ENCODE measurements at places on chromosomes 7 and 10.

GRCh38 chr7:142451296-142451695 lies 193.4 kb upstream of the PRSS58 start:
- no peak for DNase-seq

DNA sequence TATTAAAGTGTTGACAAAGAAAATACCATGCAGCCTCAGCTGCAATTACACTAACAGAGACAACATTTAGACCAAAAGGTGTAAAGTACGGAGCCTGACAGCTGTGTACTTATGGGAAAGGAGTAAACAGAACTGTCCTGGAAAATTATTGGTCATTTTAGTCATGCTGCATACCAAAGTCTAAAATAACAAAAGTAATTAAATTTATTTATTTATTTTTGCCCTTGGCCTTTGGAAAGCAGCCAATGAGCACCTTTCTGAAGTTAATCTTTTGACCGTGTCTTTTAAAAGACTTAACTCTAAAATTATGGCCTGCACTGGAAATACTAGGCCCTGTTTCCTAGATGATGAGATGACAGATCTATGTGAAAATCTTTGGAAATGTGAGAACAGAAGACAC lies 597.6 kb downstream of the NXPH1 start:
- no peak for DNase-seq

DNA sequence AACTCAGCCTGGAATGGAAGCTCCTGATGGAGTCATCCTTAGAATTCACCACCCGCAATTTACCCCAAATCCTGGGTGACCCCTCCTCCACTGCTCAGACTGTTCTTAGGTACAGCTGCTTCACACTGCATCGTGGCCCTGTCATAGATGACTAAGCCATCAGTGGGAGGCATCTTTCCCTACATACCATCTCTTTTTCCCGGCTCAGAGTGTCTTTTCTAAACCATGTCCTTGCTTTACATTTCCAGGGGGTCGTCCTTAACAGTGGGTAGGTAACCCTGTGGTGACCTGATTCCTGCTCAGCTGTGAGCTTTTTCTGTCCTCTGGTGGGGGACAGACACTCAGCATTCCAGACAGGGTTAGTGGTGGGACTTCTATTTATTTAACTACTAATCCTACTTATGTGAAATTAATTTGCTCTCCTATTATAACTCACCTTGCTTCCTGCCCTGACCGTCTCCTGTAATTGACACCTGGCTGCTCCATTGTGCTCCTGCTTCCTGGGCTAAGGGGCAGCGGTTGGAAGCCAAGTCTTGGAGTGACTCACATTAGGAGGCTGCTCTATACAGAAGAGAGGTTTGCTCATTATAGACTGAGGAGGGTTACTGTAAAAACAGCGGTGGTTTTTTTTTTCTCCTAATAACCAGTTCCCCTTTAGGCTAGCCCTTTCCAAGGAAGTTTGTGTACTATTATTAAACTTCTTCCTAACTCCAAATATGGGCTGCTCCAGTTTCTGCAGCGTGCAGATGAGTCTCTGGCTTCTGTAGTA lies 40.6 kb downstream of the PYROXD2 start:
- peak; percentile 86 for DNase-seq

DNA sequence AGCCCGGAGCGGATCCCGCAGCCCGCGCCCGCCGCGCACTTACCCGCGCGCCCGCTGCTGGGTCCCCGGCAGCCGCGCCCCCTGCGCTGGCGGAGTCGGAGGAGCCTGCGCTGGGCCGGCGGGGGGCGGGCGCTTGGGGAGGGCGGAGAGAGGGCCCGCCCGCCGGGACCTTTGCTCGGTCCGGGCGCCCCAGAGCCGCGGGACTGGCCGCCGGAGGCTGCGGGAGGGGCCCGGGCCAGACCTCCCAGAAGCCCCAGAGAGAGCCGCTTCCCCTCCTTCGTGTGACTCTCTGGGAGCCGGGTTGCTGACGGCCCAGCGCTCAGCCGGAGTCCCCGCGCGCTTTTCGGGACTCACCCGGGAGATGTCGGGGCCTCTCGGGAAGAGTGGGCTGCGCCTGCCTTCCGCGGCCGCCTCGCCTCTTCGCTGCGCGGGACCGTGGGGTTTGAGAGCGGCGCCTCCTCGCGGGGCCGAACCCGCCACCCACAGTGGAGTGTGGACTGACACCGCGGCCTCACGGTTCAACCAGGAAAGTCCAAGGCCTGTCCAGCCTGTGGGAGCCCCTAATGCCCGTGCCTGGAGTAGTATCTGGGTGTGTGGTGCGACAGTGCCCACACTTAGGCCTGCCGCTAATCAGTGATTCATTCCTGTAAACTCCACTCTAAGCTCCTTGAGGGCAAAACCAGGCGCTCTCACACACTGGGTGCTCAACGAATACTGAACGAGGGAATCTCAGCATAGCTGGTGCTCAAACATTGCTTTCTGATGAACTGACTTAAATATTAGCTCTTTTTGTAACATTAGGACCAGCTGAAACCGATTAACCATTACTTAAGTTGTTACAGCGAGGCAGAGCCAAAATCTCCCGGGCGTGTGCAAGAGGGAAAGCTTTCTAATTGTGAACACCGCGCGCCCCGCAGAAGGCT lies at the start of gene GSDME:
Gene GSDME (minus strand): TSS at position 112 of the 923 bp plus-strand sequence. CDS start 7,690 bp downstream, outside the sequence.
- peak; percentile 75 for DNase-seq

DNA sequence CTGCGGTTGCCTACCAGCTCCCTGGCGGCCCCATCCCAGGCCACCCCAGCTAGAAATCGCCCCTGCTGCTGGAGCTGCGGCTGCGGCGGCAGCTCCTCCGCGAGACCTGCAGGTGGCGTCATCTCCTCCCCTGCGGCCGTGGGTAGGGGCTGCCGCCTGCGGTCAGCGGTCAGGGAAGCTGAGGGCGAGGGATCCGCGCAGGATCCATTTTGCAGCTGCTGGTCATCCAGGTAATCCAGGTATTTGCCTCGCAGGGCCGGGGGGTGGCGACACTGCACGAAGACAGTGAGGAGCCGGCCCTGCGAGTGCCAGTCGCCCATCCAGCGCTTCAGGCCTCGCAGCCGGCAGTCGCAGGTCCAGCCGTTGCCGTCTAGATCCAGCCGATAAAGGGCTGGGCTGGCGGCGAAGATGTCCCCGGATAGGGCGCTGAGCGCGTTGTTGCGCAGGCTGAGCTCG lies 1.5 kb downstream of the TRIL start:
- peak; percentile 43 for DNase-seq

DNA sequence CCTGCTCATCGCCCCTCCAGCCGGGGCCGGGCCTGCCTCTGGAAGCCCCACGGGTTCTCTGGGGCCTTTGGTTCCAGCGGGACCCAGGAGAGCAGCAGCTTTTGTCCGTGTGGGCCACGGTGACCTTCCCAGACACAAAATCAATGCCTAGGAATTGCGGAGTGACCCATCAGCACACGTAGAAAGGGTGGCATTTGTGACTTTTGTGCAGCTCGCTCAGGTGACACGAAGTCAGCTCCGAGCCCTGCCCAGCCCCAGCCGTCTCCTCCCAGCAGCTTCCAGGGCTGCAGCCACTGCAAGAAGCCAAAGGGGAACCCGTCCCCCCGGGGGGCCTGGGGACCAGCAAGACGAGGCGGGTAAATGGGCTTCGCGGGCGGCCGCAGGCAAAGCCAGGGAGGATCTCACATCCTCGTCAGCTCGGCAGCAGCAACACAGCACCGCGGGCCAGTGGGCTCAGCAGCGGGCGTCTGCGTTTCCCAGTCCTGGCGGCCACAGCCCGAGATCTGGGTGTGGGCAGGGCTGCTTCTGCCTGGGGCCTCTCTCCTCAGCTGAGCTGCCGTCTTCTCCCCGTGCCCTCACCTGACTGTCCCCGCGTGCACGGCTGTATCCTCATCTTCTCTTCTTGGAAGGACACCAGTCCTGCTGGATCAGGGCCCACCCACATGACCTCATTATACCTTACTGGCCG lies 88.5 kb downstream of the PAXIP1 start:
- no peak for DNase-seq

DNA sequence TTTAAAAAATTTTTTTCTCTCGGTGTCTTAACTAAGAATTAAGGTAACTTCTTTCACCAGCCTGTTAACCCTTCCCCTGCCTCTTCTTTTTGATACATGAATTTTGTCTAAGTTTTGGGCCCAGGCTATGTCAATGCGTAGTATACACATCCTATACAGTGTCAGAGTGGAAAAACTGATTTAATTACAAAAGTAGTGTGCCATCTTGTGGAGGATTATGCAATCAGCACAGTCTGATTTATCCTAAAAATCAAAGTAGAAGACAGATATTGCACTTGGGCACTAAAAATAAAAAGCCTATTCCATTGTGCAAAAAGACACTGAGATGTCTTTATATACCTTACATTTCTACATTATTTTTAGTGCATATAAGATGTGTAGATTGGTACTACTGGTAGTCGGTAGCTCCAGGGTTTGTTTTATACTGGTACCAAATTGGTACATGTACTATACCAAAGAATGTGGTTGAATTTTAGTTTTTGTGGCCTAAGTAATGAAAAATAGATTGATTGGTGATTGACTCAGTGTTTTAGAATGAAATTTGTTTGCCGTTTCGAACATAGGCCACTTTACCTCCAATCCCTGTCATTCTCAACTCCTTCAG lies 96.6 kb downstream of the MKLN1 start:
- DNase-seq = peak; percentile 49

- no peak for DNase-seq
Observed at GRCh38 chr10:80321183-80321582, 31.7 kb upstream of the MAT1A start.

- DNase-seq = peak; percentile 22
Observed at GRCh38 chr10:79375321-79376077, 28.2 kb downstream of the PPIF start.

DNA sequence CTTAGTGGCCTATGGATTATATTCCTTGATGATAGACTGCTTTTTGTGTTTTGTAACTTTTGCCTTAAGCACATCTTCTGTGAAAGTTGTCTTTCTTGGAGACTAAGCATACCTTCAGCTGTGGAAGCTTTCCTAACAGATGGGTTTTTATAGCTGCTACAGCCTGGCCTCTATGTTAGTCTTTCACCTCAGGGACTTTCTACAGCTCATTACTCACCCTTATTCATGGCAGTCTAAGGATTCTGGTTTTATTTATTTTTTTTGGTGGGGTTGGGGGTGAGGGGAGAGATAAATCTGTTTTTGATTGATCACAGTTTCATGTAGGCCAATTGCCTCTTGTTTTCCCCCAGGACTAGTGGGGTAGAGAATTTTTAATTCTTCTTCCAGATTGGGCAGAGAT lies 219.9 kb downstream of the DKK1 start:
- DNase-seq = peak; percentile 20

DNA sequence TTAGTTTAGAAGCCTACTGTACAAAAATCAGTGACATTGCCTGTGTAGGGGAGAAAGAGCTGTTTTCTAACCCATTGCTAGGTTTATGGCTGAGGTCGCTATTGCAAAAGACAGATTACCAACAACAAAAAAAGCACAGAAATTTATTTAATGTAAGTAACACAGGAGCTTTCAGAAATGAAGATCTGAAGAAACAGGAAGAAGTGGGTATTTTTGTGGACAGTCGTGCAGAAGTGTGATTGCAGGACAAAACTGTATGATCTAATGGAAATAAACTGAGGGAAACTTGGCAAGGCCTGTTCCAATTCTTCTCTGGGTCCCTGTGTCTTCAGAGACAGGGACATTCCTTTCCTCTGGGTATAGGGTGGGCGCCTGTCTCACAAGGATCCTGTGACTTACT lies 87.4 kb downstream of the APBB1IP start:
- DNase-seq = no peak

GRCh38 chr10:62917475-62918238 lies 101.5 kb upstream of the EGR2 start:
- no peak for DNase-seq

DNA sequence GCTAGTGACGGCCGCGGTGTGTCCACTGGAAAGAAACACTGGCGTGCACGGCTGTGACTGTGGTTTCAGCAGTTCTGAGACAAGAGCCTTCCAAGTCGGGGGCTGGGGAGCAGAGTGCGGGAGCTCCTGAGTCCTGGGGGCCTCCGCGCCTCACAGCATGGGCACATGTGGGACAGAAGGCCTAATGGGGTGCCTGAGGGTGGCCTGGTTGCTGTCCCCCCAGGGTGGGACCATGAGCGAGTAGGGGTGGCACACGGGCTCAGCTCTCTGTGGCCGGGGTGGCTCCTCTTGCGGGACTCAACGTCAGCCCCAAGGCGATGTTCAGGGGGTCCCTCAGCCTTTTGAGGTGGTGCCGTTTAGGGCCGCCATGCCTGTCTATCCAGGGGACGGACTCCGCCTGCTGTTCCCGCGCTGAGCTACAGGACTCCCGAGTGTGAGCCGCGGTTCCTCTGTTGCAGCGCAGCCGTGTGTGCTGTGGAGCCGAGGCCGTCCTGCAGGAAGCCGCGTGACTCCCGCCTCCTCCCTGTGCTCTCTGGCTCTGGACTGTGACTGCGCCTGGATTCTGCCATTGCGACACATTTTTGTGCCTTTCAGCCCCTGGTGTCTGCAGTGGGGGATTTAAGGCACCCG lies 23.5 kb upstream of the CHST12 start:
- no peak for DNase-seq

- DNase-seq = no peak
Observed at GRCh38 chr7:98681511-98681910, 64.4 kb downstream of the NPTX2 start.

GRCh38 chr7:52961084-52961483 lies 74.3 kb upstream of the POM121L12 start:
- DNase-seq = no peak

- no peak for DNase-seq
Observed at GRCh38 chr7:73596191-73597065, 18.0 kb upstream of the TBL2 start.

DNA sequence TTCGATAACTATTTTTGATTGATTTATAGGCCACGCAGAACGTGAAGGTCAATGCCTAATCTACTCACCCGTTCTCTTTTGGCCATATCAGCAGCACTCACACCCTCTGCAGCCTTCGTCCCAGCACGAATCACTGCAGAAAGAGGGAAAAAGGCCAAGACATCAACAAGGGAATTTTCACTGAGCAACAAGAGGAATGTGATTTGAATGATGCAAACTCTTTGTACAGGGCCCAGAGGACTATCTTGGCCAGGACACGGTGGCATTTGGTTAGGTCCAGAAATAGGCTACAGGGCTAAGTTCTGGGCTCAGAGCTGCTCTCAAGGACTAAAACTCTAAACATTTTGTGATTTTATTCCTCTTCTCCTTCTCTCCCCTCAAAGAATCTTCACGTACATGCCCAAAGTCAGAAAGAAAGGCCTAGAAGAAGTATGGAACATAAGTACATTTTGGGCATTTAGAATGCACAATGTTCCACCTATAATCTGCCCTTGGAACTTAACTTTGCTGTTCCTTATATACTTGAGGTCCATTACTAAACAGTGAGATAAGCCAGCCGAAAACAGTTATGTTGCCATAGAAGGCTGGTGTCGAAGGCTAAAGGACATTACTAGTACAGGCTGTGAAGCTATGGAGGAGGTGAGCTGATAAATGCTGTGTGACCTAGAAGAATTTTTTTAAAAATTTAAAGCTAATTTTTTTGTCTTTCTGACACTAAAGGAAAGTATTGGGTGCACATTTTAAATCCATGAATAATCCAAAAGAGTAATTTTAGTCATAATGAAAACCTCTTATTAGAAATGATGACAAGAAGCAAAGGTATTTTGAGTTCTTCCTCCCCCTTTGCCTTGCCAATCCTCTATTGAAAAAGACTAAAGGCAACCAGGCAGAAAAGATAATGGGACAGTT lies 20.0 kb downstream of the RBM28 start:
- no peak for DNase-seq

Measured in LHCN-M2 (cell line).